Fibroblast of skin of abdomen (primary cell): ENCODE measurements at places on chromosomes 16 and 17.

- no peak for DNase-seq
Observed at GRCh38 chr16:72947379-72948237, 100.3 kb downstream of the ZFHX3 start.

- DNase-seq = no peak
Observed at GRCh38 chr17:50326831-50327364, 19.0 kb upstream of the XYLT2 start.

DNA sequence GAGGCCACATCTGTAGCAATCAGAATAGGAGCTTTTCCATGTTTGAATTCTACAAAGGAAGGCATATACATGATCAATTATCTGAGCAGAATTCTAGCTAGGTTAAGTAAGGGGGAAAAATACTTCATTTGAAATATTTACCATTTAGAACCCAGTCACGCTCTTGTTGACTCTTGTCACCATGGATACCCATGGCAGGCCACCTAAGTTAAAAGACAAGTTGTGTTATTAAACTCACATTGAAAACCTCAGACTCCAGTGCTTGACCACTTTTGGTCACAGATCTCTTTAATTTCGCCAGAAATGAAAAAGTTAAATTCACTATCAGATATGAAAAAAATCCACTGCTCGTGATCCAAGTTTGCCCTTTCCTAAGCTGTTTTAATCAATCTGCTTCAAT lies 4.1 kb downstream of the DDX5 start:
- DNase-seq = no peak

DNA sequence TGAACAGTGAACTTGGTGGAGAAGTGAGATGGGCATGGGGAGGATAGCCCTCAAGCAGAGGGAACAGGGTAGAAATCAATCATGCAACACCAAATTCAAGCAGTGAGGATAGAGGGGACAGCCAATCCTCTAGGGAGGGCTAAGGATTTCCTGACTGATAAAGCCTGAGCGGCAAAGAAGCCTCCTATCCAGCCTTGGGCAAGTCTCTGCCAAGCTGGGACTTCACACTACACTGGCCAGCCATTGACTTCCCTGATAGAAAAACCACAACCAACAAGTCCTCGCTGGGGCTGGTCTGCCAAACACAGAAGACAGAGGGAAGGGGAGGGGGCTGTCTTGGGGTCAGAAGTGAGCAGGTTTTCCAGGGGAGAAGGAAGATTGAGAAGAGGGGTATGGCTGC lies 2.5 kb upstream of the FBXL19 start:
- DNase-seq = no peak

GRCh38 chr17:74212209-74212912 lies 1.0 kb upstream of the TTYH2 start:
- peak; percentile 24 for DNase-seq

GRCh38 chr16:10578474-10579316 lies 1.7 kb downstream of the EMP2 start:
- DNase-seq = no peak

DNA sequence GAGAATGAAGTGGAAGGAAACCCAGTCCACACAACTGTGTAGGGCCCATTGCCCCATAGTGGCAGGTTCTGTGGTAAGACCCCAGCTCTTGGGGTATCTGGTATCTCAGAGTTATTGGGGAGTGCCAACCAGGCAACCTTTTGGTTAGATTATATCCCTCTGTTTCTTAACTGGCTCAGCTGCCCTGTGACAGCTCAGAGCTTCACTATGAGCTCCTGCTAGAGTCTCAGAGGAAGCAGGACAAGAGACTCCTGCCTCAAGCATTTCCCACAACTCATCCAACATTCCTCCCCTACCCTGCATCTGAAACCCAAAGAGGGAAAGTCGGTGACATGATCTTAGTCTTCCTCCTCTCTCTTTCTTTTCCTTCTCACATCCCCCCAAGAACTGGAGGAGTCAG lies 292.3 kb downstream of the SHISA9 start:
- DNase-seq = no peak

DNA sequence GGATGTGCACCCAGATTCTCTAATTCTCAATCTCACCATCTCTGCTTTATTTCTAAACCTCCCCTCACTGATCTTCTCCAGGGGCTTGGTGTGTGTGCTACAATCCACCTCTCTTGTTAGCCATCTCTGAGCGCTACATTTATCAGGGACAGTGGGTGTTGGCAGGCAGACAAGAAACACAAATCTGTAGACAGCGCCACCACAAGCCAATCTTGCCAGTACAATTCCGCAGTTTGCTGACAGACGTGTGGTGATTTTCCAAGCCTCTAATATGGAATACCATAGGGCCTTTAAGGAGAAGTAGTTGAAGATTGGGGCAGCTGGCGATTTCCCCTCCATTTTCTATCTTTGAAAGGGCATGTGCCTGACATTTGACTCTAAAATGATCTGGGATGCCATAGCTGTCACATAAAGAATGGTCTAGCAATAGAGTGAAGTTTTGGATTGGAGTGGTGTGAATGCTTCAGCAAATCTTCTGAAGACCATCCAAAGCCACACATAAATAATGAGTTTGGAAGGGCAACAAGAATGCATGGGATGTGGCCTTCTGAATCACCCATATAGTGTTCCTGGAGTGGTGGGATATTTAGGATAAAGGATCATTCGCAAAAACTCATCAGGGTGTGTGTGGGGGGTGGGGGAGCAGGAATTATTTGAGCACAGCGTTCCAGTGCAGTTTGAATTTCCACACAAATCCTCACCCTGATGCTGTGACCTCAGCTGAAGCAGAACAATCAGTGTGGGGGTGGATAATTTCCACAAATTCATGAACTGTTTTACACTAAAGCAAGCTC lies 12.0 kb upstream of the ANKFN1 start:
- DNase-seq = peak; percentile 92

GRCh38 chr16:84611041-84611440 lies 6.8 kb downstream of the COTL1 start:
- DNase-seq = peak; percentile 71

DNA sequence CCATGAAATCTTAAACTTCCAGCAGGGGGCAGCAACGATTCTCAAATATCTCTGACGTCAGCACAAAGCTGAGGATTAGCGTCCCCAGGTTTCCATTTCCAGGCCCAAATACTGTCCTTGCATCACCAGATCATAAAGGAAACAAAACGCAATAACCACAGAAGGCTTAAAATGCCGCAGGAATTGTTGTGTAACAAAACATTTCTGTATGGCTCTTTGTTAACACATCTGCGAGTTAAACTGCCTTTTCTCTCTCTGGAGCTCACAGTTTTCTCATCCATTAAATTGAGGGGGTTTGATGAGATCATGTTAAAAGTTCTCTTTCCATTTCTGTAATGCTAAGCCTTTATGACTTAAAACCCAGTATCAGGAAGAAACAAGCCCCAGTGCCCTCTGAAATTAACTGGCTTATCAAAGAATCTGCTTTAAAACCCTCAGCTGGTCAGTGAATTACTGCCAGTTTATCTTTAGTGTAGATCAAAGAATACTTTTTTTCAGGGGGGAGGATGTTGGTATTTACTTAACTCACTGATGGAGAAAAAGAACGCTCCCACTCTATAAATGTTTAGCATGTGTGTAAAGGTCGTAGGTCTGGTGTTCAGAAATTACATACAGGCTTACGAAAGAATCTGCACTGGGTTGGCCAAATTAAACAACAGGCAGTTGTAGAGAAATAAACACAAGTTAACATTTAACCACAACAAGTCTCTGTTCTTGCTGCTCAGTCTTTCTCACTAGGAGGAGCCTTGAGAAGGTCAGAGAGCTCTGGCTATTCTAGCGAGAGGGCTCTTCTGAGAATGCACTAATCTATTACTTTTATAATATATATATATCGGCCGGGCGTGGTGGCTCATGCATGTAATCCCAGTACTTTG lies 10.6 kb upstream of the TERF2 start:
- DNase-seq = peak; percentile 92

GRCh38 chr16:67240506-67240905 lies 6.8 kb downstream of the FHOD1 start:
- DNase-seq = peak; percentile 37

- DNase-seq = no peak
Observed at GRCh38 chr17:43224146-43224705, 4.2 kb downstream of the CCDC200 start.

DNA sequence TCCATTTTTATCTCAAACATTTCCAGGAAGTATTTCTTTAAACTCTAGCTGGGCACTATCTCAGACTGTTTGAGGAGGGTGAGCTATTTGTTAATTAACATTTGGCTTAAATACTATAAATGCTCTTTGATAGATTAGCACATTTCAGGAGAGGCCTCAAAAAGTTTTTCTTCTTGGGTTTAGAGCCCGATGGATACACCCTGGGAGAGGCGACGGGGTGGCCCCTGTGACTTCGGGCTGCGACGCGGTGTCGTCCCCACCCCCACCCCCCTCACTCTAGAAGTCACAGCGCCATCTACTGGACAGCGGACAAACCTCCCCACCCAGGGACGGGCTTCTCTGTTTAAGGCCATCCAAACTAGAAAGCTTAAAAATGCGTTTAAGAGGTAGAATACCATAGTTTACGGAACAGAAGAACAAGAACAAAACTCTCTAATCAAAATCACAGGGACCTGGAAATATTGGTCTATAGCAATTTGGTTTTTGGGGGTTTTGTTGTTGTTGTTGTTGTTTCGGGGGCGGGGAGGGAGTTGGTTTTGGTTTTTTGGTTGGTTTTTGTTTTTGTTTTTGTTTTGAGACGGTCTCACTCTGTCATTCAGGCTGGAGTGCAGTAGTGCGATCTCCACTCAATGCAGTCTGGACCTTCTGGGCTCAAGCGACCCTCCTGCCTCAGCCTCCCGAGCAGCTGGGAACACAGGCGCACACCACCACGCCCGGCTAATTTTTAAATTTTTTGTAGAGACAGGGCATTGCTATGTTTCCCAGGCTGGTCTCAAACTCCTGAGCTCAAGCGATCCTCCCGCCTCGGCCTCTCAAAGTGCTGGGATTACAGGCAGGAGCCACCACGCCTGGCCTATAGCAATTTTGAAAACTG lies 254.4 kb downstream of the C16orf95 start:
- DNase-seq = peak; percentile 65

DNA sequence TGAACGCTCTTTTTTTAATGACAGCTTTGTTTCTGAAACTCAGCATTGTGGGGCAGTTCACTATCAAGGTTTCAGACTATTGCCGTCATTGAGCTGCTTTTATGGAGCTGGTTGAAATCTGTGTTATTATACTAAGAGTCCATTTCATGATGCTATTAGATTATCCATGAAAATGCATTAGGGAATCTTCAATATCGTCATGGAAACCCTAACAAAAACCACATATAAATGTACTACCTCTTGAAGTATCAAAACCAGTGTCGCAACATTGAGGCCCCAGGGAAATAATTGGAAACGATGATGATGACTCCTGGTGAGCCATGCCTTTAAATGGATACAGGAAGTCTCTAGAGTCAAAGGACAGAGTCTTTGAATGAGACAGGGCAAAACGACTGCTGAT lies 231.6 kb upstream of the CPHXL start:
- DNase-seq = no peak

DNA sequence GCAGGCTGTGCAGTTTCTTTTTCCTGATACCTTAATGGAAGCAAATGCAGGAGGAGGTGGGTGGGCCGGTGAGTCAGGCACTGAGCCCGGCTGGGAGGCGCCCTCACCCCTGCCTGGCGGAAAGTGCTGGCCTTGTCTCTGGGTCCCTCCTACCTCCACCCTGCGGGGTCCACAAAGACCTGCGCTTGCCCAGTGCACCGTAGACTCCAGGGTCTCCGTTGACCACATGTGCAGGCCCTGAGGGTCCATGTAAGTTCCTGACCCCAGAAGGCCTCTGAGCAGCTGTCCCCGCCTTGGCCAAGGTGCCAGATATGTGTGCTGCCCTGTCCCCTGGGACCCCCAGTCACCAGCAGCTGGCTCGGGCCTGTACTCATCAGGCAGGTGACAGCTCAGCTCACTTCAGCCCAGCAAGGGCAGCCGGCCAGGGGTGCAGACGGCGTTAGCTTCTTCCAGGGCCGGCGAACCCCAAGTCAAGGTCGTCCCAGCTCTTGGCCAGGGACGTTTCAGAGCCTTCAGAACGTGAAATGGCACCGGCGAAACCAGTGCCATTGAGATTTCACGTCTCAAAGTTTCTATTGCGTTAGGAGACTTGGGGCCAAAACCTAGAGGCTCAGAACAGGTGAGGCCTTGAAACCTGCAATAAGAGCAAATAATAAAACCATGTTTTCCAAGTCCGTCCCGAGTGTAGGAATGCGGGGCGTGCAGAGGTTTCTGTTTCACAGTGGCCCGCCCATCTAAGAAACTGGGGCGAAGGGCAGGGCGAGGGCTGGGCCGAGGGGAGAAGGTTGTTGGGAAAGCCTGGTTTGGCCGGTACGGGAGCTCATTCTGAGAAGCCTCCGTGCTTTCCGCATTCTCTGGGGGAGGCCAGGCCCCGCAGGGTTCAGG lies 12.1 kb downstream of the METRNL start:
- no peak for DNase-seq

DNA sequence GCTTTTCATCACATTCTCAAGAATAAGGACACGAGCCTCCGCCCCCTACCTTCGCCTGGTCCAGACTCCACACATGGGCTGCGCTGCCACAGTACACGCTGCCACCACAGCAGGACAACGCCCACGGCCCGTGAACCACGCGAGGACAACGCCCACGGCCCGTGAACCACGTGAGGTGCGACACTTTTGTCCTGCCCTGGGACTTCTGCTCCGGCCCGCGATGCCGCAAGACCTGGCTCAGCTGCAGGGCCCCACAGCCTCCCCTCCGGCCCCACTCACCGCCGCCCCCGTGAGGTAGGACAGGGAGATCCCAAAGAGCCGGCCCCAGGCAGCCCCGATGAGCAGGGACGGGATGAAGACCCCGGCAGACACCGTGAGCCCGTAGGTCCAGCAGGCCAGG lies 5.9 kb upstream of the CCDC154 start:
- DNase-seq = no peak

- no peak for DNase-seq
Observed at GRCh38 chr17:42422412-42422957, 571 bp downstream of the CAVIN1 start.

- peak; percentile 49 for DNase-seq
Observed at GRCh38 chr16:59324462-59324861, 590.3 kb upstream of the GOT2 start.

DNA sequence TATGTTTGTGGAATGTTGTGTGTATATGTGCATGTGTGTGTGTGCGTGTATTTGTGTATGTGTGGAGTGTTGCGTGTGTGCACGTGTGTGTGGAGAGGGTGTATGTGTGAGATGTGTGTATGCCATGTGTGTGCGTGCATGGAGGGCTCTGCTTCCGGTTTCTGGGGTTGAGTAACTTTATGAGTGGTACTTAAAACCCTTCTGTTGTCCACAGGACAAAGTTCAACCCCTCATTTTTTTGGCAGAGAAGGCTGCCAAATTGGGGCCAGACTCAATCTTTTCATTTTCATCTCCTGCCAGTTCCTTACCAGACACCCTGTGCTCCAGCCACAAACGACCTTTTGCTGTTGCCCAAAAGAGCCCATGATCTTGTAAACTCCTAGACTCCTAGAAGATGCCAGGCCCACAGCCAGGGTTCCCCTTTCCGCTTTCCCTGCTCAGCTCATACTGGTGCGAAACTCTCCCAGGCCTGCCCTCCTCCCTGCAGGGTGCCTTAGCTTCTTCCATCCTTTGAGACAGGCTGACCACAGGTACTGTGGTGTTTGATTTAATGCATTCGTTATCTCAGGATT lies 100.2 kb downstream of the CMIP start:
- no peak for DNase-seq
